ENCODE measurements at places on chromosomes 3 and 15.

- peak; percentile 67 for DNase-seq
Measured at GRCh38 chr15:90201130-90201943, at the start of gene SEMA4B. TSS of gene SEMA4B (plus strand) at chr15:90201330. CDS start at chr15:90201579, 249 bp downstream.

DNA sequence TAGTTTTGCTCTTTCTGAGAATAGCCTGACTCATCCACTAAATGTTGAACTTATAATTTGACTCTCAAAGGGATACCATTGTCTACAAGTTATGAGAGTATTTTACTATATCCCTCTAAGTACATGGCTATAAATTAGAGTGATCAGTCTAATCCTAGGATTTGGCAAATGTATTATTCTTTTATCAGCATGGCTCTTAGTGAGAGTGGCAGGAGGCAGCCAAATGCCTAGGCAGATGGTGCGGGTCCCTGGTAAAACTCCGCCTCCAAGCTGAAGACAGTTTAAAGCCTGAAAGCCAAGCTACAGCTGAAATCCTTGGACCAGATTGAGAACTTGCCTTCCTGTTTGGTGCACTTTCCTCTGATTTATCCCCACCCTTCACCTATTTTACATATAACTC is 631.8 kb downstream of the SQOR start:
- DNase-seq, result no peak

- no peak for DNase-seq
Measured at GRCh38 chr15:76514282-76514681, 177.7 kb downstream of the ISL2 start.

DNA sequence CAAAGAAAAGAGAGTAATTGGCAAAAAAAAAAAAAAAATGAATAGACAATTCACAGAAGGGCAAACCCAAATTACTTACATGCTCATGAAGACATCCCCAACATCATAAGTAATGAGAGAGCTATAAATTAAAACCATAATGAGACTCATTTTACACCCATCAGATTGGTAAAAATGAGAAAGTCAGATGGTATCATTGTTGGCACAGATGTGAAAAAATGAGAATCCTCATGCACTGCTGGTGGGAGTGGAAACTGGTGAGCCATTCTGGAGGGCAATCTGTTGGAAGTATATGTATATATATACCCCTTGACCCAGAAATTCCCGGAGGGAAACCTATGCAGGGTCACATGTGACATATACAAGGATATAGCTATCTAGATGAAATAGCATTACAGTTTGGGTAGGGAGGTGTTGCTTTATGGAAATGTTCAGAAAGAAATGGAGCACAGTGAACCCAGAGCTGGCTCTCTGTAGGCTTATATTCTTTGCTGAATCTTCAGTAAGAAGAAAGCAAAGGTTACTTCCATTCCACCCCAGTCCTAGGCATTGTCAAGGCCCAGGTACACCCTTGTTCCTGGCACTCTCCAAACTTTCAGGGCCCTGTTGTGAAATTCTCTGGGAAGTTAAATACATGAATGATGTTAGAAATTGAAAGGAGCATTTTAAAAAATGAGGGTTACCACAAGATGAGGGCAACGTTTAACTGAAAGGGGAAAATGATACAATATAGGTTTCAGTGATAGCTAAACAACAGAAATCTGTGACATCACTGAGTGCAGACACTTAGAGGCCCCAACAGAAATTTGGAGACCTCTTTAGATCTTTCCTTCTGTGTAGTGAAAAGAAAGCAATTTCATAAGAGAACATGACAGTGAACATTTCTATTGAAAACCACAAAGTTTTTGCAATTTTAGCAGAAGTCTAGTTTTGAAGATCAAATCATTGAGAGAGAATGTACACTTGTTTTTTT is 132.7 kb upstream of the TPRG1 start:
- no peak for DNase-seq

GRCh38 chr3:5205165-5205941 is 17.8 kb downstream of the EDEM1 start:
- DNase-seq, result no peak

DNA sequence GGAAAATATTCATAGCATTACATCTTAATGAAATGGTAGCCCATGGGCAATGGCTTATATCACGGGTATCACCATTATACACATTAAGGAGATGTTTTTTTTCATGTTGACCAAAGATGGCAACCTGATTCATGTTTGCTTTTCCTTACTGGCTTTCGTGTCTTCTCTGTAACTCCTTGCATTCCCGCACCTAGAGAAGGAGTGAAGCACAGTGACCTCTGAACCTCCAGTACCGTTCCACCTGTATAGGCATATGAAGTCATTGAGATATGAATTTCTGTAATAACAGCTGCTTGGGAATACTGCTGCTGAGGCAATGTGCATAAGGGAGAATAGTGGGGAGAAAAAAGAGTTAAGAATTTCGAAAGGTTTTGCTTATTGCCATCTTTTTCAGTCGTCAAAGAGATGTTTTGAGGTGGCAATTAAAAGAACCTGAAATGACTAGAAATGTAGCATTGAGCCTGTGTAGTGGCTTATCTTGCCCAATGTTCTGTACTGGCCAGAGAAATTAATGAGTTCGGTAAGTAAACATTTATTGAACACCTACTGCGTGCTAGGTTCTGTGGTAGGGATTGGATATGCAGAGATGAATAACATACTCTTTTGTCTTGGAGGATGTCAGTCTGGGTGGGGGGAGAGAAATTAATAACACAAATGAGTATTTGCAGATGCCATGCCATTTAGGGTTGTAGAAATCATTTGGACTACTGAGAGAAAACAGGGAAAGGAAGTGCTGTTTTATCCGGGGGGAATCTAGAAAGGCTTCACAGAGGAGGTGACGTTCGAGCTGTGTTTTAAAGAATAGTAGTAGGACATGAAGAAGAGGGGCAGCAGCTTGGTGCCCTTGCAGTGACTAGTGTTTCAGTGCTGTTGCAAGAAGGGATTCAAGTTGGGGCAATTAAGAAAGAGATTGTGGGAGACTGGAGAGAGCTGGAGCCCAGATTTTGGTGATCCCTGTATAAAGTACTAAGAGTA is 2.5 kb downstream of the FEM1B start:
- DNase-seq, result no peak

DNA sequence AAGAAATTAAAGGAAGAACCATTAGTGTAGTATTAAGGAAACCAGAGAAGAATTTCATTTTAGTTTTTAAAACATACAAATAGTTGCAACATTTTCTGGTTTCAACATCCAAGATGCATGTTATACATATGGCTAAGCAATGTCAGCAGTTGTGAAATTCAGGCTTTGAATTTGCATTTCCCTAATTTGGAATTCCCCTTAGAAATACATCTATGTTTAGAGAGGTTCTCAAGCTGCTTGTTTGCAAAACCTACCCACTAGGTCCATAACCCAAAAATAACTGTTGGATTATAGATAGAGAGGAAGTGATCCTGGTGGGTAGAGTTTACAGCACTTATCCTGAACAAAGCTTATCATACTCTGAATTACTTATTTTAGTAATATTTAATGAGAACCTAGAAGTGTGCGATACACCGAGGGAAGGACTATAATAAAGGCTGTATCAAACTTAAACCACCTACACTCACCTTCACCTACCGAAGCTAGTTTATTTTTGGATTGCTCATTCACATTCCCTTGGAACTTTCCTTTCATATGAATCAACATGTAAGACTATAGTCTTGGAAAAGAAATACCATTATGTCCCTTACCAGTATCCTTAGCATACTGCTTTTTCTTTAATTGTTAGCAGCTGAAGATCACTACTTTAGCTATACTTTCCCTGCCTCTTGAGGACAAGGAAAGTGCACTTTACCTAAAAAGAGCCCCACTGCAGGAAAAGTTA is 60.6 kb downstream of the CHAC1 start:
- no peak for DNase-seq
